ENCODE measurements at places on chromosomes 12 and 14.

GRCh38 chr12:89573051-89573810, 47.4 kb upstream of the POC1B start:
- DNase-seq: no peak

- DNase-seq: no peak
Measured at GRCh38 chr12:78402366-78403134, 462.0 kb upstream of the SYT1 start.

DNA sequence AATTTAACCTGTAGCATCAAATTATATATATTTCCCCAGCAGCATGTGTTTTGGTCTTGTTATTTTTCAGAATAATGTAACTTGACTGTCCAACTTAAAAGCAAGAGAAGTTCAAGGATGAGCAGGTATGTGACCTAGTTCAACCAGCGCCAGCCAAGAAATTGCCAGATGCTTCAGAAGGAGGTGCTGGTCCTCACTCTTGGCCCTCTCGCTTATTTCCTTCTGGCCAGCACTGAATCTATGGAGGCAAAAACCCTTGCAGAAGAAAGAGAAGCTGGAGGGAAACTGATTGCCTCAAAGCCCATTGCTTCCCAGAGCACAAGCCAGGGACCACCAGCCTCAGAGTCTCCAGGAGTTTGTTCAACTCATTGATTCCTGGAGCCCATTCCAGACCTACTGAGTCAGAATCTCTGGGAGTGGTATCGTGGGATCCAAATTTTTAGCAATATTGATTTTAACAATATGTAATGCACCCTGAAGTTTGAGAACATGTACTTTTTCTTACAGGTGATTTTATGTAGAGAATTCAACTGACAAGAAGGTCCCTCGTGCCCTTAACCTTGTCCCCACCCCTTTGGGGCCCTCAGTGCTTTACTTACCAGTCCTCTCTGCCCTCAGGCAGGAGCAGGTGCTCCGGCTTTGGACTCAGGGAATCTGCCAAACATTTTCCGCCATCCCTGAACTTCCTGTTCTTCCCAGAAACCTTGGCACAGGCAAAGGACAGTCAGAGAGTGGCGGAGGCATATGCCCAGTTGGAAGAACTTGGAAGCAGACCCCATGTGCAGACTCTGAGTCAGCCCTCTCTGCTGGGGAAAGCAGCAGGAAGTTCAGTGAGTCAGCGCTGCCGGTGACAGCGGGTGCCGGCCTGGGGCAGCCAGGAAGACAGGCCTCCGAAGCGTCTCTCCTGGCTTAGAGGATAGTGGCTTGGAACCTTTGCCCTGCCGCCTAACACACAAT, 10.4 kb downstream of the BEST3 start:
- DNase-seq: peak; percentile 96

- peak; percentile 42 for DNase-seq
Measured at GRCh38 chr12:57233357-57234232, 4.1 kb downstream of the SHMT2 start.

GRCh38 chr14:75450381-75451276, 22.8 kb downstream of the JDP2 start:
- DNase-seq: peak; percentile 35

DNA sequence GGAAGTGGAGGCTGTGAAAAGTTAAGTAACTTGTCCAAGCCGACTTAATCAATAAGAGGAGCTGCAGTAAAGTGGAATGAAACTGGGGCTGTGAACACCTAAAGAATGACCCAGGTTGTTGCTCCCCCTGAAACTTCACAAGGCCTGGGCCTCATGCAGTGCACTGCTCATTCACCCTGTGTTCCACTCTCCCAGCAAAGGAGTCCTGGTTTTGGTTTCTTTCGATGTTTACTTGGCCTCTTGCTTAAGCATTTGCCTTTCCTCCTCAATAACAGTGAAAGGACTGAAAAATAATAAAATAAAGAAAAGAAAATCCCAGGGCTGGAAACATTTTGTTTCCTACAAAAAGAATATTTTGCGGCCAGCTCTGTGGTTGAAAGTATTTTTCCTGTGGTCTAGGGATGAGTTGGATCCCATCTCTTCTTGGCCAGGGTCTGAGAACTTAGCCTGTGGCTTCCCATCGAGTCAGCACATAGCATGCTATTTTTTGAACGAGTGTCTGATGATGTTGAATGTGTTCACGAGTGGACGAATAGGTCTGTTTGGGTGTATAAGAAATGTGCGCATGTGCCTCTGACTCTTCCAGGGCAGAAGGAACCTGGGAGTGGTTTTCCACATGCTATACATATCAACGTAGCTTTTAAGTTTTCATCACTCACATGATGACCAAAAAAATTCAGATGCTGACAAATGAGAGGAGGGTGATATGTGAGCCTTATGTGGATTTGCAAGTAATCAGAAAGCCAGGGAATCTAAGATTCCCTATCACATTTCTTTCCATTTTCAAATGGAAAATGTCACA, 349.8 kb downstream of the ZFP36L1 start:
- DNase-seq: peak; percentile 90

GRCh38 chr14:100110816-100111215, 45.6 kb downstream of the EVL start:
- DNase-seq: no peak

- DNase-seq: no peak
Measured at GRCh38 chr12:121004253-121004815, 12.0 kb downstream of the C12orf43 start.

- no peak for DNase-seq
Measured at GRCh38 chr14:76976240-76977005, 52.1 kb downstream of the IRF2BPL start.

GRCh38 chr12:118315821-118316220, 56.9 kb downstream of the TAOK3 start:
- no peak for DNase-seq

GRCh38 chr14:83828406-83828805, 1701.5 kb upstream of the FLRT2 start:
- DNase-seq: no peak

Measured in astrocyte of the spinal cord (primary cell).